Pulmonary artery endothelial cell (primary cell): ENCODE measurements at places on chromosomes 1 and 21. TPM values are rescaled to one million over a fixed set of nuclear protein-coding genes. Genes with fewer than 3 reads are reported as not detected.

The CYP4A22 gene
- not detected in 2 replicates for total RNA-seq

The AQP10 gene
- total RNA-seq: 0.07 and 0.13 TPM in 2 replicates

The PCSK9 gene
- total RNA-seq: 0.07 TPM in 2 replicates

The CD46 gene
- total RNA-seq: 133 and 158 TPM in 2 replicates

The CLIC6 gene
- total RNA-seq: not detected in 2 replicates

The ZNF593 gene
- 32.4 and 43.9 TPM in 2 replicates for total RNA-seq

The ADGRB2 gene
- total RNA-seq: 0.85 and 0.92 TPM in 2 replicates

The NTMT2 gene
- total RNA-seq: not detected in 2 replicates

The CDA gene
- total RNA-seq: 0.67 and 2.0 TPM in 2 replicates

The CD2 gene
- not detected in 2 replicates for total RNA-seq

The COL9A2 gene
- 0.13 and 0.60 TPM in 2 replicates for total RNA-seq

The RAB13 gene
- total RNA-seq: 74.8 and 92.5 TPM in 2 replicates

The ZSWIM5 gene
- total RNA-seq: 0.46 and 0.95 TPM in 2 replicates

The ACTL8 gene
- total RNA-seq: not detected in 2 replicates

The UBXN10 gene
- not detected in 2 replicates for total RNA-seq

The MROH9 gene
- total RNA-seq: not detected in 2 replicates

The FOXD3 gene
- total RNA-seq: not detected in 2 replicates

The GIPC2 gene
- total RNA-seq: 14.6 and 26.1 TPM in 2 replicates

The SMPDL3B gene
- total RNA-seq: 0.26 and 0.39 TPM in 2 replicates

The PDC gene
- total RNA-seq: not detected in 2 replicates

The C2CD2 gene
- 35.1 and 51.1 TPM in 2 replicates for total RNA-seq

The ECE1 gene
- total RNA-seq: 371 and 382 TPM in 2 replicates

The S100A2 gene
- total RNA-seq: 1.6 and 2.2 TPM in 2 replicates

The PHLDA3 gene
- 55.1 and 59.9 TPM in 2 replicates for total RNA-seq

The TTC22 gene
- not detected in 2 replicates for total RNA-seq
